Left cardiac atrium (tissue), 4 donors: ENCODE measurements at places on chromosomes 3 and 15. TPM values are rescaled to one million over a fixed set of nuclear protein-coding genes. Genes with fewer than 3 reads are reported as not detected.

The IL17RE gene
- 2.2 TPM for total RNA-seq

The IL5RA gene
- total RNA-seq, result 0.81 TPM

The GOLGA8S gene
- 0.44 TPM for total RNA-seq

The TPRA1 gene
- 20.4 TPM for total RNA-seq

The PLA2G4D gene
- total RNA-seq, result not detected

The KNL1 gene
- 1.1 TPM for total RNA-seq

The TMC3 gene
- not detected for total RNA-seq

The GOLGA6A gene
- not detected for total RNA-seq

The MUC13 gene
- total RNA-seq, result not detected

The CCNDBP1 gene
- total RNA-seq, result 45.1 TPM

The GP9 gene
- 0.29 TPM for total RNA-seq

The TERC gene
- 1.7 TPM for total RNA-seq

The GOLGA6L6 gene
- not detected for total RNA-seq

The BNC1 gene
- 3.0 TPM for total RNA-seq

The HEG1 gene
- 149 TPM for total RNA-seq

- no peak for DNase-seq
Measured at GRCh38 chr3:43087249-43087776, 18.6 kb downstream of the POMGNT2 start.

GRCh38 chr3:153287017-153287416 lies 125.0 kb downstream of the RAP2B start:
- DNase-seq, result no peak

DNA sequence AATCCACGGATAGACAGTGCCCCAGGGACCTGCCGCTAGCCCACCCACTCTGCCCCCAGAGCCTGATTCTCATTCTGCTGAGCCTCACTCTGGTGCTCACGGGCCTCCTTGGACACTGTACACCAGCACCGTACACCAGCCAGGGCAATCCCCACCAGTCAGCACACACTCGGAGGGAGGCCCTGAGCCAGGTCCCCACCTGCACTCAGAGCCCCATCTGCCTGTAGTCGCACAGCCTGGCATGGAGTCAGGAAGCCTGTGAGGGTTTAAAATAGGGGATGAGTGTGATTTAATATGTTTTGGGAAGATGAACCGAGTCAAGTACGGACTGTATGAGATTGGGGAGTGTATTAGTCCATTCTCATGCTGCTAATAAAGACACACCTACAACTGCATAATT lies 223.0 kb downstream of the SLCO3A1 start:
- no peak for DNase-seq

- DNase-seq, result no peak
Measured at GRCh38 chr15:58537033-58537432, 105.2 kb downstream of the LIPC start.

- peak; percentile 55 for DNase-seq
Measured at GRCh38 chr3:49785565-49786356, 581 bp downstream of the IP6K1 start.

GRCh38 chr15:51499379-51499976 lies 123.1 kb downstream of the DMXL2 start:
- no peak for DNase-seq

DNA sequence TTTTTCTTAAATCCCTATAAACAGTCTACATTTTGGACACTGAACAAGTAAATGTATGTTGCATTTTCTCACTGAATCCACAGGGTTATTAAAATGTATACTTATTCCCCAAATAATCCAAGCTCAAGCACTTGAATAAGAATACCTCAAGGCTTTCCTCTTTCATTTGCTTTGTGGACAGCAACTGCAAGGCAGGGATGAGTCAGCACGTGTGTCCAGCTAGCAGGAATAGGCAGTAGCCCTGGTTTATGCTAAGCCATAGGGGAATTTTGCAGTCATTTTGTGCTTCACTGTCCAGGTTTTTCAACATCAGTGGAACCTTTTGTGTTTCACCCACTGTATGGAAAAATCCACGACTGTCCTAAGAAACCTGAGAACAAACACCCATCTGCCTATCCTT lies 96.7 kb upstream of the KCNMB2 start:
- no peak for DNase-seq

GRCh38 chr15:60184579-60184978 lies 180.5 kb downstream of the FOXB1 start:
- no peak for DNase-seq

DNA sequence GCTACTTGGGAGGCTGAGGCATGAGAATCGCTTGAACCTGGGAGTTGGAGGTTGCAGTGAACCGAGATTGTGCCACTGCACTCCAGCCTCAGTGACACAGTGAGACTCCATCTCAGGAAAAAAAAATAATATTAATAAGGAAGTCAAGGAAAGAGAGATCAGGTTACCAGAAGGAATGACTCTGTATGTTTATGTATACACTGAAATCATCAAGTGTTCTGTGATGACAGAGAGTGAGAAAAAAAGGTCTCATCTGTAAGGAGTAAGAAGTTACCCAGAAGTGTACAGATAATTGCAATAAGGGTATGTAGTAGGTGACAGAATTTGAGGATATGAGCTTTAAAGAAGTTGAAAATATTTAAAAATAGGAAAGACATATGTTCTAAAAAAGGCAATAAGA lies 4.3 kb upstream of the CCDC50 start:
- no peak for DNase-seq

- DNase-seq, result no peak
Measured at GRCh38 chr15:67127331-67127664, 61.9 kb downstream of the SMAD3 start.

DNA sequence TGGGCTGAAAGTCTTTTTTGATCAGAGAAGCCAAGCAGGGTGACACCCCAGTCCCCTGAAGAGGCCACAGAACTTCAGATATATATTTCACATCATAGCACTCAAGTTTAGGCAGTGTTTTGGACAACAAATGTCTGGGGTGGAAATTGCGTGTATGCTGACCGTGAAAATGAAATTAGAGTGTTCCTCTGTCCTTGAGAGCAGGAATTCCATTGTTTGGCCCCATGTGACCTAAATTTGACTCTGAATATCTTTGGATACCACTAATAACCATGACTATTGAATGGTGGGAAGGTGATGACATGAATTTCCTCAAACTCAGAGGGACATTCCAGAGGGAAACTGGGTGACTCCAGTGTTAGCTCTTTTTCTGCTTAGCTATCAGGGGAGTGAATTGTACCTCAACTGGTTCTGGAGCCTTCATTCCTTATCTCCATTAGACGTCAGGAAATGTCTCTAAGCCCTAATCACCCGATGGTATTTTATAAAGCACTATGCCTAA lies 263.5 kb upstream of the RASGRP1 start:
- DNase-seq, result no peak

DNA sequence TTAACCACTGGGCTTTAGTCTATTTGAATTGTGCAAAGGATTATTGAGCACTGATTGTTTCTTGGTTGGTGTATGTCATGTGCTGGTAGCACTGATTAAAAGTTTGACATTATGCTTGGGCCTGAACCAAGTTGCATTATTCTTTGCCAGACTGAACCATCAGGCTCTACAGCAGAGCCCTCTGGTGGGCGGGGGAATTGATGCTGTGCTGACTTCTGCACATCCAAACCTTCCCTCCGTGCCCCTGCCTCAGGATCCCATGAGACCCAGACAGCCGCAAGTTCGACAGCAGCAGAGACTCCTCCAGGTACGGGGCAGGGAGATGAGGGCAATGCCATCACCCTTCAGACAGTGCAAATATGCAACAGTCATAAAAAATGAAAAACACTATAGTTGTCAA lies 28.4 kb upstream of the P2RY12 start:
- no peak for DNase-seq

GRCh38 chr3:120708408-120708807 lies 26.4 kb upstream of the HGD start:
- no peak for DNase-seq

DNA sequence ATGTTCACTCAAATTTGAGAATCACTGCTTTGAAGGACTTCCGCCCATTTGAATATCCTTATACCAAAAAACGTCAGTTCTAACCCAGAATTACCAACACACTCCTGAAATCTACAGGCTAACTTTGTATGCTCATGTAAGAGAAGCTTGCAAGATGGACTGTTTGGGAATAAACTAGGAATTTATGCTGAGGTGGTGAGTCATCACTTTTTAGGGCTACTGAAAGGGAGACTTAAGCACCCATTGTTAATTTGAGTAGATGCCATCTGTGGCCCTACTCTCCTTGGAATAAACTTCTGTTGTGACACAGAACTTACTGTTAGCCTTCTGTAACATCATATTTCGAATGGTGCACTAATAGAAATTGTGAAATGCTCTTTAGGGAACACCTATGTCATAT lies 74.6 kb downstream of the FGF12 start:
- no peak for DNase-seq

- peak; percentile 94 for DNase-seq
Measured at GRCh38 chr3:194265505-194265892, 85.6 kb downstream of the CPN2 start.

DNA sequence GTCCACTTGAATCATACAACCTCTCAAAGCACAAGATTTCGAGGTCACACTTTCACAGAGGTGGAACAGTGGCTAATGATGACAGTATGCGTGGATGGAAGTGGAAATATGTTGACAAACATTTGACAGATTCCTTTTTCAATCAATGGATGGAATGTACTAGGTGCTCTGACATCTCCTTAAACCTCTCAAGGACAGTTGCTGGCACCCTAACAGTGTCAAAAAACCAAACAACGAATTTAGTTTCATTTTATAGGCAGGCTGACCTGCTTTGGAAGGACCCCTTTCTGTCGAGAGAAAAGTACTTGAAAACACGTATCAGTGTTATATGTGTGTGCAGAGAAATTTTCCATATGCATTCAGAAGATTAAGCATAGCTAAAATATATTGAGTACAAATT lies 779.8 kb upstream of the LMCD1 start:
- no peak for DNase-seq

GRCh38 chr15:95996494-95996893 lies 334.0 kb upstream of the NR2F2 start:
- no peak for DNase-seq

GRCh38 chr3:158109295-158109803 lies 540 bp upstream of the RSRC1 start:
- DNase-seq, result no peak

DNA sequence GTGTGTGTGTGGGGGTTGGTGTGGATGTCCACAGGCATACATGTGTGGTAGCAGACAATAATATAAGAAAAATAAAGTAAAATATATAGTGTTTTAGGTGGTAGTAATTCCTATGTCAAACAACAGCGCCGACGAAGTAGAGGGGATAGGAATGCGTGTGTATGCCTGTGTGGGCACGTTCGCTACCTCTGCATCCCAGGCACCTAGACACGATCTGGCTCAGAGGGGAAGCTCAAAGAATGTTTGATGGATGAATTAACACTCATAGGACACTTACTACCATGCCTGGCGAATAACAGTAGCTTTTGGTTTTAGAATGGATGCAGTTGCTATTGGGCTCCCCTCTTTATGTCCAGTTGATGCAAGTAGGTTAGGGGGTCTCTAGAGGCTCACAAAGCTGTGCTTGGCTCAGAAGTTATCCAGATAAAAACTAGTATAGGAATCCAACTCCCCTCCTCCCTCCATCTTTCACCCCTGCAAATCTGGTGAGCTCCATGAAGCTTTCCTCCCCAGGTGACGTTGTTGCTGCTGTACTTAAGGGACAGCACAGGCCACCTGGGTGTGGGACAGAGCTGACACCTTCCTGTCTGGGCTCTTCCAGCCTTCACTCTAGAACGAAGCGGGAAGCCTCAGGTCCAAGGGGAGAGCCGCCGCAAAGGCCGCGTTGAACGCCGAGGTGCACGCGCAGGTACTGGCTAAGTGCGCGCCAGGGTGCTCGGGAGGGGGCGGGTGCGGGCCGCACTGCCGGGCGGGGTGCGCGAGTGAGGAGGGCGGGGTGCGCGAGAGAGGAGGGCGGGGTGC lies 192.6 kb upstream of the LYSMD4 start:
- DNase-seq, result peak; percentile 72

DNA sequence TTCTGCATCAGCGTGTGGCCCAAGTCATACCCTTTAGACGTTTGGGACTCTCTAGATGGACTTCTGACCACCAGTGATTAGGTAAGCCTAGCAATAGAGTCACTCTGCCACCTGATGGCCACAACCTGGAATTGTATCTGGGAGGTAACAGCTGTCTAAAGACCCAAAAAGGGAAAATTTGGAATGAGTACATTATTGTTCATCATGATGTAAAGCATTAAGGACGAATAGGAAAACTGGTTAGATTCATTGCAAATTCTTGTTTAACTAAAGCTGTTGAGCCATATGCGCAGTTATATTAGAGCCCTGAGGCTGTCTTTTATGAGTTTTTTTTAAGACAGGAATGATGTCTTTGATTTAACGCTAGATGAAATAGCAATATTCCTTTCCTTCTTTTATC lies 63.6 kb downstream of the FAM81A start:
- DNase-seq, result no peak

- no peak for DNase-seq
Measured at GRCh38 chr3:150740733-150741496, 22.1 kb downstream of the SIAH2 start.

- no peak for DNase-seq
Measured at GRCh38 chr15:70556151-70556741, 207.1 kb downstream of the UACA start.

DNA sequence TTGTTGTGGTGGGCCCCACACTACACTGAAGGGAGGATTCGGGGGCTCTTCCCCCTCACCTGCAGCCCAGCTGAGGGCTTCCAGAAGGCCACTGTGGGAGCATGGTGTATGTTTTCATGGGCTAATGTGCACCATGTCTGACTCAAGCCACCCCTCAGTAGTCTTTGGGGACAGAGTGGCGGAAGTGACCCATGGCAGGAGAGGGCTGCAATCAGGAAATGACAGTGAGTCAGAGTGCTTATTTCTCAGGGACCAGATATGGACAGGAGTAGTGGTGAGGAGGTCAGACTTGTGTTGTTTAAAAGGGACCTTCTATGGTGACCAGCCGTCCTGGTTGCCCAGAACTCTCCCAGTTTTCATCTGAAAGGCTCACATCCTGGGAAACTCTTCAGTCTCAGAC lies 32.8 kb upstream of the SLC9A9 start:
- DNase-seq, result no peak

GRCh38 chr3:54045061-54045815 lies 77.1 kb upstream of the CACNA2D3 start:
- DNase-seq, result no peak

DNA sequence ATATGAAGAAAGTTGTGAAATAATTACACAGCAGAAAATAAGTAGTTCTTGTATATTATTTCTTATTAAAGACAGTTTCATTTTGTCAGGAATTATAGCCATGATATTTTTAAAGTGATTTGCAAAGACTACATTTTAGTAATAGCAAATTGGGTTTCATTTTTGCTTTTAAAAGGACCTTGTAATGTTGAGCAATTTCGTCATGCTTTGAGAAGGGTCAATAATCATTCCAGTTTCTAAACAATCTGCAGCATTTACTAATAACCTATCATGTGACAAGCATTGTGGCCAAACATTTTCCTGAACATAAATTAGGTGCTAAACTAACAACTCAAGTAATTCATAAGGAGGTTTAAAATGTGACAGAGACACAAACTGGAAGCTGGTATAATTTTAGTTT lies 214.4 kb upstream of the CBLB start:
- no peak for DNase-seq
